ENCODE measurements at places on chromosomes 5 and 9. TPM values are rescaled to one million over a fixed set of nuclear protein-coding genes. Genes with fewer than 3 reads are reported as not detected.

LCN6 gene
- total RNA-seq = not detected

FOXI1 gene
- total RNA-seq = not detected

TGFBI gene
- total RNA-seq = 2,858 TPM

PCDHGA9 gene
- total RNA-seq = 5.5 TPM

GPR150 gene
- total RNA-seq = 0.40 TPM

CCL27 gene
- total RNA-seq = 0.17 TPM

PCDHA2 gene
- total RNA-seq = 0.07 TPM

PHF24 gene
- total RNA-seq = 0.10 TPM

All from smooth muscle cell of the pulmonary artery (primary cell).